Cortex of kidney (tissue), 1 donor: ENCODE measurements at places on chromosomes 2 and 18.

GRCh38 chr18:79395761-79396404 lies at the start of gene NFATC1:
NFATC1 (plus strand) TSS chr18:79395930; CDS start chr18:79396225, 295 bp downstream.
- no peak for DNase-seq

DNA sequence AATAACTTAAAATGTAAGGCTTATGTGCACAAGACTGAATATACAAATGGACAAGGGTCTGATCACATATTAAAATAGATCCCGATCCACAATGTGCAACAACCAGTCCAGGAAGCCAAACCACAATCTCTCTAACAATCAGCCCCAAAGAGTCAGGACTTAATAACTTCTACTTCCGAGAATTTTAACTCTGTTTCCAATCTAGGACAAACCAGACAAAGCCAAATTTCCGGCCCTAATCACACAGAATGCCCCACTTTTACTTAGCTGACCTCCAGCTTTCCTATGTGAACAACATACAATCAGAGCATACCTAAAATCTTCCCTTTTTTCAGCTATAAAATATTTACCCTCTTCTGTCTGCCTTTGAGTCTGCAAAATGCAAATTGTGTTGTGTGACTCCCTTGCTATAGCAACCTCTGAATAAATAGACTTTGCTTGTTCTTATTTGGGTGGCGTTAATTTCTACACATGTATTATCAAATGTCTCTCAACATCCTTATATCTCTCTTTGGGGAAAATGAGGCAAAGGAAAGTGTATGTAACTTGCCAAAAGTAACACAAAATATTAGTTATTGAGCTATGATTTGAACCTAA lies 381.9 kb upstream of the MC4R start:
- DNase-seq, result no peak

DNA sequence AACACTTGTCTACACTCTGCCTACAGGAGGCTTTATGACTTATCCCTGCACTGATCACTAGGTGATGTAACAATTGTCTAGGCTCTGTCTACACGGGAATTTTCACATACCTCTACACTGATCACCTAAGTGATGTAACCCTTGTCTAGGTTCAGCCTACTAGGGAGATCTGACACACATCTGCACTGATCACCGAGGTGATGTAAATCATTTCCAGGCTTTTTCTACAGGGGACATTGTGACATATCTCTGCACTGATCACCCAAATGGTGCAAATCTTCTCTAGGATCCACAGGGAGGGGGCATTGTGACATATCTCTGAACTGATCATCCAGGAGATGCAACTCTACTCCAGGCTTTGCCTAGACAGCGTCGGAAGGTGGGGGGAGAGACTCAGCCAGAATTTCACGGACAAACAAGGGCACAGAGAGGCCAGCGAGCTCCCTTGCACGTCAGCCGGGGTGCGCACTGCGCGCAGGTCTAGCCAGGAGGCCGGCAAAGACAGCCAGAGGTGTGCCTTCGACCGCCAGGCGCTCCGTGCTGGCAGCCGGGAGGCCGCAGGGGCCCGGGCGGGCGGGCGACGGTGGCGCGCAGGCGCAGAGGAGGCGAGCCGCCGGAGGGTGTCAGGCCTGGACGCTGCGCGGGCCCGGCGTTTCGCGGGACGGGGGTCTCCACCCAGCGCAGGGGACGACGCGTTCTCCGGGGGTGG lies 46.9 kb upstream of the USP14 start:
- no peak for DNase-seq

DNA sequence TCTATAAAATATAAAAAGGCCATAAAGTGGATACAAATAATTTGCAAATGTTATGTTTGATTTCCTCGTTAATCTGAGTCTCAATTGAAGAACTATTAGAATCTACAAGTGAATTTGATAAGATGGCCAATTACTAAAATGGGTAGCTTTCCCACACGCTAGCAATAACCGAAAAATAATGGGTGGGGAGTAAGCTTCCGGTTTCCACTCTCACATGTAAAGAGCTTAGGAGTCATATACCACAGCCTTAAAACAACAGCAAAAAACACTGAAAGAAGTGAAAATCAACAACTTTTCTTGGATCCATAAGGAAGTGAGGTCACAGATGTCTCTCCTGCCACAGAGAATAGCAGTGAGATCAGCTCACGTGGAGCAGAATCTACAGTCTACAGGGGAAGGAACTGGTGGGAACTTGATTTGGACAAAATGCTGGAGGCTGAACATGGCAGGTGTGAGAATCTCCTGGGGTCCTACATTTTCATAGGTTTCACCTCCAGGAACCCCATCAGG lies 18.6 kb downstream of the THAP4 start:
- DNase-seq, result no peak

DNA sequence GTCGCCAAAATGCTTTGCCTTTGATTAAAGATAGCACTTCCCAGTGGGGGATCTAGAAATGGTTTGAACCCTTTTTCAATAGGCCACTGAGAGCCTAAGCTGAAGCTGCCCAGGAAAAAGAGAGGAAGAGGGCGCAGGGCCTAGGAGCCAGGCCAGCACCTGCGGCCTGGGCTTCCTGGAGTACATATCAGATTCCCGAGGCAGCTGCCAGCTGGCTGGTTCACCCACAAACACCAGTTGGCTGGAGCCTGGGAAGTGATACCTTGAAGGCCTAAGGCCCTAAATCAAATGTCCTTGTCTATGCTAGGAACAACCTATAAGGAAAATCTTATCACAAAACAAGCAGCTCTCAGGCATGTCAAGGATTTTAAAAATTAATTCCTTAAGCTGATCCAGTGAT lies 37.1 kb downstream of the ANKRD44 start:
- DNase-seq, result no peak

DNA sequence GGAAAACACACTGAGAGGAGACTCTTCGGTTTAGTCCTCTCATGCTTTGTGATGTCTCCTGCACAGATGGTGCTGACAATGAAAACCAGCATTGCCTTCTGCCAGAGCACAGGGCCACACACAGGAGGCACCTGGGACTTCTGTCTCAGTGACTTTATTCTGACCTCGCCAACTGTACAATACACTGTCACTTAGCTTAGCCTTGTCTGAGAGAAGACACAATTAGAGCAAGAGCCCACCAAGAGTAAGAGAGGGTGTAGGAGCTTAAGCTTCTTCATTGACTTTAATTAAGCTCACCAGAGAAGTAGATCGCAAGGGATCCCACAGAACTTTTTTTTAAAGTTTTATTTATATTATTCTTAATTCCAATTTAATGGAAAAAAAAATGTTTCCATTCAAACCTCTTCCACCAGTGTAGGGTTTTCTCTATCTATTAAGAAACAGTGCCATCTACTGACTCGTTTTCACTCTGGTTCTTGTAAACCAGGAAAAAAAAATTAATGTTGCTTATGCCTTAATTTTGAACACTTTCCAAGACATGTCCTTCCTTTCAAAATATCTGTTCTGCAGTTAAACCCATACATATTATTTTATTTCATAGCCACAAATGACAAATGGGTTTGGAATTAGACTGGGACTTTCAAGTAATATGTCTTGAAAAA lies 42.4 kb upstream of the DDX18 start:
- DNase-seq, result no peak

- no peak for DNase-seq
These were observed 44.2 kb upstream of the DYNC2LI1 start for GRCh38 chr2:43729491-43730174.

GRCh38 chr2:112304298-112304941 lies 29.0 kb downstream of the ZC3H6 start:
- no peak for DNase-seq

DNA sequence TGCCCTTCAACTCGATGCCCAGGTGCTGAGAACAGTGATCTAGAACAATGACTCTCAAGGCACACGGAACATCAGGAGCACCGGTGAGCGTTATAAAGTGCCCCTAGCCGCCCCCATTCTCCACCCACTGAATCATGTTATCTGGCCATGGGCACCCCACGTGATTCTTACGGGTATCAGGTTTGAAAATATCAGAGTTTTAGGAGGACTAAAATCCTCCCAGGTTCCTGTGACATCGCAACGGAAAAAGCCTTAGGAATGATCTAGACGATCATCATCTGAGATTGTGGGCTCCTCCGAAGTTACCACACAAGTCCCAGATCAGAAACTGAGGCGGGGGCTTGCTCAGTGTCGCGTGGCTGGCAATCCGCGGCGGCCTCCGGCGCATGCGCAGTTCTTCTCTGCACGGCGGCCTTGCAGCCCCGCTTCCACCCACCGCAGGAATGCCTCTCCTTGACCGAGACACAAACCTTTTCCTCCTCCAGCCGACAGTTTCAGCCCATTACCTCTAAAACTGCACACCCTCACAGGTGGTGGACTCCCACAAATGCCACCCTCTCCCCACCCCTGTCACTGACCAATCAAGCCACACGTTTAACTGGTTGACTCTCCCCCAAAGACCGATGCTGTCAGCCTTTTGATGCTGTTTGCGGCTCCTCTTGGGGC lies 5.8 kb upstream of the MRPL33 start:
- DNase-seq, result no peak

DNA sequence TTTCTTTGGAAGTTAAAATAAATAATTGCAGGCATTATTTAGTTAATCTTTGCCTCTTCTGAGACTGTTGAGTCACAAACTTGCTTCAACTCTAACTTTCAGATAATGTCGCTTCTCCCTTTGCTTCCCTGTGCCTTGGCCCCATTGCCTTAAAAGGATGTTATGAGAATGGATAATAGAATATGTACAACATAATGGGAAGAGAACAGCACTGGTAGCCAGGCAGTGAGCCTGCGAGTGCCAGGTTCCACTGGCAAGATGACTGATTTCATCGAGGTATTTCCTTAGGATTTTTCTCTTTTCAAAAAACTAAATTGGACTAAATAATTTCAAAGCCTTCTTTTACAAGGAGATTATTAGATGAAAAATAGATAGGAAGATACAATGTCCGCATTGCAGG lies 420.9 kb downstream of the TGIF1 start:
- no peak for DNase-seq

DNA sequence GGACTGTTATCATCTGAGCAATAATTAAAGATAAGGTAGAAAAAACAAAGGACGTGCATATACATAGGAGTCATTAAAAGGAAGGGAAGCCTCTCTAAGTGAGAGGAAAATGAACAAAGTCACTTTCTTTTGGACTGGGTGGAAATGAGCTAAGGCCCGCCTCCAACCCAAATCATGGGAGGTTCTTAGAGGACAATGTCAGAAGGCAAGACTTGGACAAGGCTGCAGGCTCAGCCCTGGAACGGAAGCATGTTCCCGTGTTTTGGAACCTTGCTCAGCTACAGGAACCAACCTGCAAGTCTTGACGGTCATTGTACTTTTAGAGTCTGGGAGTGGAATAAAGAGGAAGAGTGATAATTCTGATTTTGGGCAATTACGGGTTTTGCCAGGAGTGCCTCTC lies 59.4 kb upstream of the EPB41L3 start:
- no peak for DNase-seq

DNA sequence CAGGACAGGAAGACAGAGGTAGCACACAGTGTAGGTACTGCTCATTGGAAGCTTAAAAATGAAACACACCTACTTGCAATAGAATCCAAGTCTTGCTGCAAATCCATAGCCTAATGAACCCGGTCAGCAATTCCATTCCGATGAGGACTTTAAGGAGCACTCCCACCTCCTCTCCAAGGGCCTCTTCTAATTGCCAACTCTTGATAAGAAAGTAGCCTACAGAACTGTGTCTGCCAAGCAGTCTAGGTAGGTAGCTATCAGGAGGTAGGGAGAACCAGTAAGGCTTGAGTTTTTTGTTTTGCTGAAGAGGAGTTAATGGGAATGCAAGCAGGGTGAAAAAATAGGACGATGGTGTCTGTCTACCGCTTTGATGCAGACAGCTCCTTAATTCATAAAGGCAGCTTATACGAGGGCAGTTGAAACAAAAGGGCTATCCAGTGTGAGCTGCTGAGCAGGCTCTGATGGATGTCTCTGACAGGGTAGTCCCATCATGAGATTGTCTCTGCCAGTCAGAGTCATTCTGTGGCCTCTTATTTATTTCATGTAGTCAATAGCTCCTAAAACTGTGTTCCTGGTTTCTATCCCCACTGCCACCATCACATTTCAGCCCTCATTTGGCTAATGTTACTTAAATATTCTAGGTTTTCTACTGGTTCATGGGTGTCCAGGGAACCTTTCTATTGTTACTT lies 155.6 kb upstream of the DNMT3A start:
- DNase-seq, result no peak

- no peak for DNase-seq
These were observed 44.9 kb upstream of the ALK start for GRCh38 chr2:29966266-29966665.

- no peak for DNase-seq
These were observed 584 bp downstream of the PPP4R1 start for GRCh38 chr18:9613550-9614400.

DNA sequence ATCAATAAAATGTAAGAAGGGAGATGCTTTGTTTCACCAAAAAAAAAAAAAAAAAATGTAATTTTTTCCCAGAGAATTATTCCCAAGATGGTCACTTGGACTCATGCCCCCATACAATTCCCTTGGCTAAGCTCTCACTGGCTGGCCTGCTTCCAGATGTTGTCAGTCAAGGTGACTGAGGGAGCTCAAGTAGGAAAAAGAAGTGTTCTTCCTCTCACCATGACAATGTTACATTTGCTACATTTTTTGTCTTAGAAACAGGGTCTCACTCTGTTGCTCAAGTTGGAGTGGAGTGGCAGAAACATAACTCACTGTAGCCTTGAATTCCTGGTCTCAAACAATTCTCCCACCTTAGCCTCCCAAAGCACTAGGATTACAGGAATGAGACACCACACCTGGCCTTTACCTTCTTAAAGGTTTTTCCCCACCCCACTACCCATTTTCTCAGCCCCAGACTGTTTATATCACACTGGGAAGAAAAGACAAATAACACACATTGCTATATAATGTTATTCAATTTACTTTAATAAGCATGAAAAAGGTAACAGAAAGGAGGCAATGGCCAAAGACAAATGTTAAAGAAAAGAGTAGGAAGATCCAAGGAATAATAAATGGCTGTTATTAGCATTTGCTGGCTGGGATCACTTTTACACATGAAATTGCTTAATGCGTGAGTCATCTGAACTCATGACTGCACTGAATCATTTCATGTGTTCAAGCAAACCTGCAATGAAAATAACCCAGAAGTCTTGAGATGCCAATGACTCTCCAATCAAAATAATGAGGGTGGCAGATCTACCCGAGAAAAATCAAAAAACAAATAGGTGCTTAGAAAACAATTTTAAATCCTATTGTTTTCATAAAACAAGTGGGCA lies 45.2 kb downstream of the ACVR1 start:
- DNase-seq, result no peak

GRCh38 chr2:26245231-26245732 lies 543 bp downstream of the HADHB start:
- no peak for DNase-seq

DNA sequence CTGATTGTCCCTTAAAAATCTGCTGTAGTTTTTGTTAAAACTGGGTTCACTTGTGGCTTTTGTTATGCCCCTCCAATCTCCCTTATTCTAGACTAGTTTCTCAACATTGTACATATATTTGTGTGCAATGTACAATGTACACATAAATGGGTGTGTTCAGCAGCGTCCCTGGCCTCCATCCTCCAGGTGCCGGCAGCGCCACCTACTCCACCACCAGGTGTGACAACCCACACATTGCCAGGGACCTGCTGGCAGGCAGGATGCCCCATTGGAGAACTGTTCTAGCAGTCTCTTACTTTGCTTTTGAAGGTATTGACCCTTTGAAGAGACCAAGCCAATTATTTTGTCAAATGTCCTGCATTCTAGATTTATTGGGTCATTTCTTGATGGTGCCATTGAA lies 75.4 kb downstream of the SH3RF3 start:
- DNase-seq, result no peak
